NCI-H2081 treated with DMSO at 0.1 percent for 48 hours (cell line): ENCODE measurements at places on chromosomes 11 and 22.
A peak's percentile ranks its signal among the peaks of the same experiment; 100 is the strongest.

DNA sequence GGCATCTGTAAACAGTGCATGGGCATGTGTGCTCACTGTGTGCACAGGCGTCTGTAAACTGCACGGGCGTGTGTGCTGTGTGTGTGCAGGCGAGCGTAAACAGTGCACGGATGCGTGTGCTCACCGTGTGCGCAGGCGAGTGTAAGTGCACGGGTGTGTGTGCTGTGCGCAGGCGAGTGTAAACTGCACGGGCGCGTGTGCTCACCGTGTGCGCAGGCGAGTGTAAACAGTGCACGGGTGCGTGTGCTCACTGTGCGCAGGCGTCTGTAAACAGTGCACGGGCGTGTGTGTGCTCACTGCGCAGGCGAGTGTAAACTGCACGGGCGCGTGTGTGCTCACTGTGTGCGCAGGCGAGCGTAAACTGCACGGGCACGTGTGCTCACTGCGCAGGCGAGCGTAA lies 22.4 kb downstream of the RNH1 start:
- no peak for DNase-seq

DNA sequence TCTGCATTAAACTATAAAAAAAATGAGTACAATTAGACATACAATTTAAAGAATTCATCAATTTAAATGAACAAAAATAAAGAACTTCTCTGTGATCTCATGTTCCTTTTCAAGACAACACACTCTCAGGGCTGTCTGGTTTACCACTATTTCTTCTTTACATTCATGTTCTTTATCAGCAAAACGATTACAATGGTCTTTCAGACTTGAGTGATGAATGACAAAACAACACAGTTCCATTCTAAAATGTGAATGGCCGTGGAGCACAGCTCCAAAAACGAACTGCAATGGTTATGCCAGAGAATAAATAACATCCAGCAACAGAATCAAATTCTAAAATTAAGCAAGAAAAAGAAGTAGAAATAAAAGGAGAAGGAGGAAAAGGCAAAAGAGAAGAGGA lies 113.1 kb downstream of the CADM1 start:
- DNase-seq, result no peak

DNA sequence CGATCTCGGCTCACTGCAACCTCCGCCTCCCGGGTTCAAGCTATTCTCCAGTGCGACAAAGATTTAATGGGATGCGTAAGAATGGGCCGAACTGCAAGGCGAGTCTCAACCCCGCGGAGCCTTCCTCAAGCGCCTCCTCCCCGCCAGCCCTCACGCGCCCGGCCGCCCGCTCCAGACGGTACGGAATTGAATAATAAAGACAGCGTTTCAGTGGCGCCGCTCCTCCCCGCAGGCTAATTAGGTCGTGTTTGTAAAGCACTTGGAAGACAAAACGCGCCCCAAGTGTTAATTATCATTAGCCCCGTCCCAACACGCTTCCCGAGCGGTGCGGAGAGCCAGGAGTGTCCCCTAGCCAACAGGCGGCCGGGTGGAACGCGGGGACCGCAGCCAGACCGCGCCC lies 192.0 kb downstream of the BUD13 start:
- peak; percentile 56 for DNase-seq

DNA sequence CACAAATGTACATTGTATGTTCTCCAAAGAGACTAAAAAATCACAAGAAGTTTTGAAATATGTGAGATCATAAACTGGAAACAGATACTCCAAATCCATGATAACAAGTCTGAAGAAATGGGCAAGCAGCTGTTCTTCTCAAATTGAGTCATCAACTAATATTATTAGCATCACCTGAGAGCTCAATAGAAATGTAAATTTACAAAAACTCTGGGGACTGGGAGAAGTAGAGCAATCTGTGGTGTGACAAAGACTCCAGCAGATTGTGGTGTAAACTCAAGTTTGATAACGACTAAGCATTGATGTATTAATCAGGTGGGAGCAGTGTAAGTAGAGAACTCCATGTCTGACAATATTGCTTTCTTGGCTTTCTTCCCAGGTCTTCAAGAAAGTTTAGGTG lies 53.2 kb downstream of the GLYATL1 start:
- no peak for DNase-seq

GRCh38 chr11:116176484-116177005 lies 596.2 kb downstream of the BUD13 start:
- no peak for DNase-seq

DNA sequence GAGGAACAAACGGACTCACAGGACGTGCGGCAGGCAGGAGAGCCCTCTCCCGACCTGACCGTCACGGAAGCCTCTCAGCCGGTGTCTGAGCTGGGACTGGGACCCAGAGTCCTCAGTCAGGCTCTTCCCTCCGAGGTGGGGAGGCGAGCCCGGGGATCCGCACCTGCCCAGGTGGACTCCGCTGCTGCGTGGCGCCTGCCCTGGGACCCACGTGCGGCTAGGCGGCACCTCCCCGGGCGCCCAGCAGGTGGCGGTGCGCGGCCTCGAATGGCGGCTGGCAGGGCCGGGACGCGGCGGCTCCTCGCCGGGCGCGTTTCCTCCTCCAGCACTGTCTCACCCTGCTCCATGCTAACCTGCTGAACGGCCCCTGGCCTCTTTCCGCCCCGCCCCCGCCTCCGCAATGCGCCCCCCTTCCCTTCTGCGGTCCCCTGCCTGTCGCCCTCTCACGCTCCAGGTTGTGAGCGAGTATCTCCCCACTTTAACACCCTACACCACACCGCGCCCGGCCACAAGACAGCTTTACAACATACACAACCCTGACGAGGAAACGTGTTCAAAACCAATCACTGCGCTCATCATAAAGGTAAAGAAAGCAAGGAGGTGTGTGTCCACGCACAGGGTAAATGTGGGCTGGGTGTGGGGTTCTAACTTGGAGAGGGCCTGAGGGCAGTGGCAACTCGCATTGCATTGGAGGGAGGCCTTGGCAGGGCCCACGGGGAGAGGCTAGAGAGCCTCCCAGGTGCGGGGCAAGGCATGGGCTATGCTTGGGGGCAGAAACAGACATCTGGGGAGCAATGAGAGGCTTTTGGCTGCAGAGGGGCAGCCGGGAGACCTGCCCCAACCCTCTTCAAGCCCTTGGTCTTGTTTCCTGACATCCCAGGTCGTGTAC lies 25.9 kb upstream of the ATXN10 start:
- no peak for DNase-seq

- DNase-seq, result no peak
Observed at GRCh38 chr11:10539339-10539738, 1.6 kb downstream of the RNF141 start.

DNA sequence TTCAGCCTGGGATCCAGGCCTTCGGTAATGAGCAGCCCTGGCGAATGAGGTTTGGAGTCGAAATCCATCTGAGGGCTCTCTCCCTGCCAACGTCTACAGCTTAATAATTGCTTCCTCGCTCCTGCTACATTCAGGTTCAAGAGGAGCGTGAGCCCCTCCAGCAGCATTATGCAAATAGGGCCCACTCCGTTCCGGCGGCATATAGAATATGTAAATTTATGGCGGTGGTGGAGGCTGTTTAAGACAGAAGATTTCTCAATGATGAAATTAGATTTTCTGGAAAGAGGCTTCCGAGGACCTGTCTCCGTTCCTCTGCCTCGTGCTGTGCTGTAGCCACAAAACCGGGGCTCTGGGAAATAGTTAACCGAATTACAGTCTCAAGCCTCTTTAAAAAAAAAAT lies 402.8 kb downstream of the MIAT start:
- DNase-seq, result no peak

DNA sequence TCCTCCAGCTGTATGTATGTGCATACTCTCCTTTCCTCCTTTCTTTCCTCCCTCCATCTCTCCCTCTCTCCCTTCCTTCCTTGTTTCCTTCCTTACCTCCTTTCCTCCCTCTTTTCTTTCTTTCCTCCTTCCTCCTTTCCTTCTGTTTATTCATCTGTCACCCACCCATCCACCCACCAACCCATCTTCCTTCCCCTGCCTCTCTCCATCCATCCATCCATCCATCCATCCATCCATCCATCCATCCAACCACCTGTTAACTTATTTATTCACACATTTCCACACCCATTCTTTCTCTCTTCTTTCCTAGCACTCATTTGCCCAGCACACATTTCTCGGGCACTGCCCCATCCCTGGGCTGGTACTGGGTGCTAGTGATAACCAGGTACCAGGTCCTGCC lies 443.9 kb downstream of the MIAT start:
- no peak for DNase-seq
